Stomach (tissue), 19 donors: ENCODE measurements at places on chromosomes 1 and 21. TPM values are rescaled to one million over a fixed set of nuclear protein-coding genes. Genes with fewer than 3 reads are reported as not detected.

Gene HMGCS2
- 83.4 TPM for polyA plus RNA-seq

Gene CFHR3
- polyA plus RNA-seq = not detected

Gene ADAMTS5
- 2.4 TPM for polyA plus RNA-seq

Gene KCNJ15
- 3.9 TPM for polyA plus RNA-seq

Gene RUNX1
- polyA plus RNA-seq = 8.0 TPM

Gene CACNA1S
- polyA plus RNA-seq = not detected

Gene SH2D2A
- 1.4 TPM for polyA plus RNA-seq

Gene PTGER3
- polyA plus RNA-seq = 3.3 TPM
